ENCODE measurements at places on chromosomes 12 and 14.

- DNase-seq = peak; percentile 73
Observed at GRCh38 chr12:24997970-24998582, 49.2 kb upstream of the BCAT1 start.

DNA sequence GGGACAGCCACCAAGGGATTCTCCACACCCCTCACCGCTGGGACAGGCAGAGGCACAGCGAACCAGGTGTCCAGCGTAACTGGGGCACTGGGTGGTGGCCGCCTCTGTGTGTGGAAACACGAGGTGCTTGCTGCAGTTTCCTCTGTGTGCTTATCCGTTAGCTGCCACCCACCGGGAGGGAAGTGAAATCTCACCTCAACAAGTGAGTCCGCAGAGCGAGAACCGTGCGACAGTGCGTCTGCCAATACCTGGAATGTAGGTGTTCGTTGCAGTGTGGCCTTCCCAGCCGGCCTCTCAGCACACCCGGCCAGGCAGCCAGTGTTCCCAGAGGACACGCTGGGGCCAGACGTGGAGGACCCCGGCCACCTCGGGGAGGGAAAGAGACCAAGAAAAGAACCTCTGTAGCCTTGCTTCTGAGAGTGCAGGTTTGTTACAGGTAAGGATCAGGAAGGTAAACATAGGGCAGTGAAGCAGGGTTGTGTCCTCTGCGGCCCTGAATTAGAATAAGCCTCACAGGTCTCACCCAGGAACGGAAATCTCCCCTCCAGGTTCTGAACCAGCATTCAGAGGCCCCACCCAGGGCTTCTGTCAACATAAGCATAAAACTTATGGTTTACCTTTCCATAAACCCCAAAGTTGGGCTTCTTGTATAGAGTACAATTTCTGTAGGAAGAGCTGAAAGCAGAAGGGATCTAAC is 1.5 kb downstream of the BCL2L14 start:
- no peak for DNase-seq

DNA sequence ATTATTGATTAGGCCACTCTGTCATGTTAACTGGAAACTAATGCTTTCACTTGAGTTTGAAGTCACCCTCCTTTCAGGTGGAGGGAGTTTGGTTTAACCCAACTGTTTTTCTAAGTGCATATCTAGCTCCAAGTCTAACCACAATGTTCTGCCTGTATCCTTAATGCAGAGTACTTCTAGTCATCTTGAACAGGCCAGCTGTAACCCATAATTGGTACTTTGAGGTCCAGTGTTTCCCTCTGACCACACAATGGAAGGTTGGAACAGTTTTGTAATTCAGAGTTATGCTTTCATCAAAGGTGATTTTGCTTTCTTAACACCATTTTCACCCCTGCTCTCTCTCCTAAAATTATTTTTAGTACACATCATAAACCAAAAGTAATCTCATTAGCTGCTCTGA is 237.2 kb upstream of the DCN start:
- no peak for DNase-seq

DNA sequence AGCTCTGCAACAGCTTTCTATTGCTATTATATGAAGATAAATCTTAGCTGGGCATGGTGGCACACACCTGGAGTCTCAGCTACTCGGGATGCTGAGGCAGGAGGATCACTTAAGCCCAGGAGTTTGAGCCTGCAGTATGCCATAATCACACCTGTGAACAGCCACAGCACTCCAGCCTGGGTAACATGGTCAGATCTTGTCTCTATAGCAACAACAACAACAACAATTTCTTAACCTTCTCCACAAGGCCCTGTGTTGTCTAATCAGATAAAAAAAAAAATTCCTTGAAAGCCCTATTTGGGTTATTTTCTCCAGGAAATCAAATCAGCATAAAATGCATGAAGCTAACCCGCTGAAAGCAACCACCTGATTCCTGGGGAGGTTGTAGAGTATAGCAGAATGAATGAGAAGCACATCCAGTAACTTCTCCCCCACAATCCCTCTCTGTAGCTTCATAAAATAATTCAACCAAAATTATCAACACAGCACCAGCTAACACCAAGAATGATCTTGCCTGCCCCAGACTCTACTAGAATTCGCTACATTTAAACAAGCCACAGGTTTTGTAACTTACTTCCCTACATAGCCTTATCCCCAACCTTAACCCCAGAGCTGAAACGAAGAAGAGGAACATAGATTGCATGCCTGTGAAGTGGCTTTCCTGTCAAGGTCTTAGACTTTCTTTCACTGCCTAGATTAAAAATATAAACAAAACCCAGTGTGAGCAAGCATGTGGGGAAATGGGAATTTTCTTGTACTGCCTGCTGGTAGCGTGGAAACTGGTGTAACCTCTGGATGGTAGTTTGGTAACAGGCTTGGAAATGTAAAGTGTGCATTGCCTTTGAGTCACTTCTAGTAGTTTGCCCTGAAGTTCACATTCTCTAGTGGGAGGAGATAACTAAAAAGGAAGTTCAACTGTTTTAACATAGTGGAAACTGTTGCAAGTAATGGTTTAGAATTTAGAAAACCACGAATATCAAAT is 6.0 kb upstream of the STK38L start:
- no peak for DNase-seq

DNA sequence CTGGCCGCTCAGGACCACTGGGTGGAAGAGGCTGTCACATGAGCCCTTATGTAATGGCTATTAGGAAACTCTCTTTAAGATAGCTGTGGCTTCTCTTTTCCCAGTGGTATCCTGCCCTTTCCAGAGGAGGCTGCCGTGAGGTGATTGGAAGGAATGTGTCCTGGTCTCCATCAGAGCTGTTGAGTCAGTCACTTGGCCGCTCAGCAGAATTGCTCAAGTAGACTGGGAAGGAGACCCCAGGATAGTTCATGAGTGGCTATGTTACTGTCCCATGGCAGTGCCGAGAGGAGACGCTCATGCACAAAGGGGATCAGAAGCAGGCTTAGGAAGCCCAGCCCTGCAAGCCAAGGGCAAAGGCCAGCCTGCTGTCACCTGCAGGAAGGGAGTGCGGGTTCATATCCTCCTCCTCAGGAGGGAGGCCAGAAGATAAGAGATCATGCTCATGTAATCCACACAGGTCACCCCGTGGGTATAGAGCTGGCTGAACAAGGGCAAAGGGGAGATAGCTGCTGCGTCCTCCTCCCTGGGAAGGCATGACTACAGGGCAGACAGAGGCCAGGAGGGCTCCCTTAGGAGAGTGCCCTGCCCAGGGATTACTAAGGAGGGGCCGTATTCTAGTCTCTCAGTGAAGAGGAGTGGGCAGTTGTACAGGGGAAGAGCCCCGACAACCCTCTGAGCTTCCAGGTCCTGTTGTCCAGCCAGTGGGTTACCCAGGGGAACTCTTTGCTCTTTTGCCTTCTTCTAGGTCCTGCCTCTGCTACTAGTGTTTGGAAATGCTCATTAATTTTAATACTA is 137.0 kb upstream of the MAX start:
- DNase-seq = peak; percentile 56

GRCh38 chr12:93823616-93824391 is 146.6 kb downstream of the CRADD start:
- DNase-seq = no peak

GRCh38 chr14:34368115-34368970 is 93.7 kb downstream of the SPTSSA start:
- DNase-seq = no peak

- DNase-seq = peak; percentile 48
Observed at GRCh38 chr14:84670796-84671195, 859.1 kb upstream of the FLRT2 start.

GRCh38 chr12:11228296-11228879 is 41.1 kb downstream of the PRB3 start:
- DNase-seq = peak; percentile 2

GRCh38 chr14:54703724-54704123 is 136.8 kb downstream of the SAMD4A start:
- DNase-seq = no peak

DNA sequence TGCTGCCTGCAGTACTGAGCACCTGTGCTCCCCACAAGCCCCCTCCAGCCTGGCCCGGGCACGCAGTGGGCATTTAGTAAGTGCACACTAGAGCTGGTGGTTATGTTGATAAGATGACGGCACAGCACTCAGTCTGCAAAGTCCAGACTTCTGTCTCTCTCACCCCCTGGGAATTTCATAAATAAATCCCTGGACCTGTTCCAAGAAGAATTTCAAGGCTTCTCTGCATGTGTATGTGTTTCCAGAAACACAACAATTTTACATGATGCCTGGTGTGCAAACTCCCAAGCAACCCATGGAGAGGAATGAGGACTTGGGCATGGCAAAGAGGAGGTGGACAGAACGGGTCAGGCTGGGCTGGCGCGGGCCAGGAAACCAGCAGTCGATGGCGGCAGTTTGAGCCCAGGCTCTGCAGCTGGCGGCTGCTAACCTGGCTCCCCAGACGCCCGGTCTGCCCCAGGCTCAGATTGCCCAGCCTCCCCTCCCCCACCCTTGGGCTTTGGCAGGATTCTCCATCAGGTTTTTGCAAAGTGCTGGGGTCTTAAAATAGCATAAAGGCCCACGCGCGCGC is 10.4 kb upstream of the ACVR1B start:
- peak; percentile 14 for DNase-seq

DNA sequence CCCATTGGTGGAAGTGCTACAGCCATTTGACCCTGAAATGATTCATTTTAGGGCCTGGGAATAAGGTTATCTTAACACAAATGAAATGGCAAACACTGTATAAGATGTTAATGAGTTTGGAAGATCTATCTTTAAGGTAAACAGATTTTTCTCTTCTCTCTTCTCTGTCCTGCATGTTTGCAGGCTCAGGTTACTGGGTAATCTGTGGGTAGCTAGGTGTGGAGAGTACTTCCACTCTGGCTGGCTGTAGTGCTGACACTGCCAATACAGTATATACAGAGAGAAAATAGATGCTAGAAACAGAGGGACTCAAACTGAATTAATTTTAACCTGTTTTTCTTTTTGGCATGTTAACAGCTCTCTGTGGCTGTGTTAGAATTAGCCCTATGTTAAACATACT is 84.6 kb downstream of the SLC38A6 start:
- DNase-seq = no peak

DNA sequence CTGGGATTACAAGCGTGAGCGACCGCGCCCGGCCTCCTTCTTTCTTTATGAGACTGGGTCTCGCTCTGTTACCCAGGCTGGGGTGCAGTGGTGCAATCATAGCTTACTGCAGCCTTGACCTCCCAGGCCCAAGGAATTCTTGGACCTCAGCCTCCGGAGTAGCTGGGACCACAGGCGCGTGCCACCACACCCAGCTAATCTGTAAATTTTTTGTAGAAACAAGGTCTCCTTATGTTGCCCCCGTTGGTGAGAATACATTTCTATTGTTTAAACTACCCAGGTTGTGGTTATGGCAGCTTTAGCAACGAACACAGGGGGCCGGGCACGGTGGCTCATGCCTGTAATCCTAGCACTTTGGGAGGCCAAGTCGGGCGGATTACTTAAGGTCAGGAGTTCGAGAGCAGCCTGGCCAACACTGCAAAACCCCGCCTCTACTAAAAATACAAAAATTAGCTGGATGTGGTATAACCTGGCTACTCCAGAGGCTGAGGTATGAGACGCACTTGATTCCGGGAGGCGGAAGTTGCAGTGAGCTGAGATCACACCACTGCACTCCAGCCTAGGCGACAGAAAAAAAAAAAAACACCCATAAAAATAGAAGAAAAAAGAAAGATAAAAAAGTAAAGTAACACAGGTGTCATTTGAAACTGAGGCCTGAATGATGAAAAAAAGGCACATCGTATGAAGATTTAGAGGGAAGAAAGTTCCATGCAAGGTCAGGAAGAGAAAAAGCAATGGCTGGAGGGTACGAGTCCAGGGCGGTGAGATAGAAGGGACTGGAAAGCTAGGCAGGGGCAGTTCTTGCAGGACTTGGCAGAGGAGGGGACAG is 977 bp upstream of the TMEM120B start:
- no peak for DNase-seq

DNA sequence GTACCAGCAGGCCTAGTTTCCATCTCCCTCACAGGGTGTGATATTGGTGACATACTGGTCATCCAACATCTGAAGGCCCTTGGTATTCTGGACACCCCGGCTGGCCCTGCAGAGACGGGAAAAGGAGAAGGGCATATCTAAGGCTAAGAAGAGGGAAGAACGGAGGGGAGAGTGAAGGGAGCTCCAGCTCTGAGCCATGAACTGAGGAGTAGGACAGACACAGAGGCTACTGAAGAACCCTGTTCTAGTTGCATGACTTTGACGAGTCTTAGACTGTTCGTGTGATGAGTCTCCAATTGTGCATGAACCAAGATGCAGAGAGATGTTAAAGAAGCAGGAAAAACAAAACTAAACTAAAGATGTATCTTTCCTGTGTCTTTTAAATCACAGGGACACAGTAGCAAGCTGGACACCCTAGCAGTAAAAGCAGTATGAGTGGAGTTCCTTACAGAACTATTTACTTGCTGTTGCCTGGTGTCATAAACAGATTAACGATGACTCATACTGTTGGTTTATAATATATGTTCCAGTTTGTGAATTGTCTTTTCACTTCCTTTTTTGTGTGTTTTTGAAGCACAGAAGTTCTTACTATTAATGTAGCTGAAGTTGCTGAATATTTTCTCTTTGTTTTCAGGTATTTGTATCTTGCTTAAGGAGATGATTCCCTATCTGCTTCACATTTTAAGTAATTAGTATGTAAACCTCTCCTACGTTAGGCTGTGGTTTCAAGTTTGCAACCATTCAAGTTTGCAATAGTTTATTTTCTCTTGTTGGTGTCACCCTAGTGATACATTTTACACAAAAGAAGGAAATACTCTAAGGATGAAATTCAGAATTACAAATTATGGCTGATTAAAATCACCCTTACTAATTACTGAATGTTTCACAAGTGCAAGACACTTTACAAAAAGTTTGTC is 15.7 kb downstream of the FAR2 start:
- DNase-seq = no peak

GRCh38 chr14:58243790-58244555 is 670 bp upstream of the PSMA3 start:
- DNase-seq = no peak

DNA sequence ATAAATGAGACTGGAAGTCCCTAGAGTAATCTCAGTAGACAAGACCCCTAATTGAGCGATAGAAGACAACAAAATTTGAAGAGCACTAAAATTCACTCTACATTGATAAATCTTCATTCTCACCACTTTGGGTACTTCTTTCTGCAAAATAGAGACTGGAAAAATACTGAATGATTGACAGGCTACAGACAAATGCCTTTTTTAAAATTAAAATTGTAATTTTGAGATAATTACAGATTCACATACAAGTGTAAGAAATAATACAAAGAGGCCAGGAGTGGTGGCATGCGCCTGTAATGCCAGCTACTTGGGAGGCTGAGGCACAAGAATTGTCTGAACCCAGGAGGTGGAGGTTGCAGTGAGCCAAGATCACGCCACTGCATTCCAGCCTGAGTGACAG is 4.5 kb upstream of the CORO1C start:
- no peak for DNase-seq

GRCh38 chr12:106226884-106227640 is 20.8 kb downstream of the CKAP4 start:
- DNase-seq = peak; percentile 34

GRCh38 chr12:131164096-131164872 is 210.6 kb downstream of the ADGRD1 start:
- DNase-seq = no peak

GRCh38 chr12:52156757-52157565 is 34.9 kb downstream of the KRT80 start:
- no peak for DNase-seq

Data from fibroblast of skin of left quadriceps (primary cell).